ENCODE measurements at places on chromosomes 13 and 19.

GRCh38 chr13:24906268-24906667 lies 142.3 kb downstream of the RNF17 start:
- DNase-seq, result no peak

GRCh38 chr19:35136977-35137702 lies 1.5 kb upstream of the FXYD1 start:
- DNase-seq, result no peak

DNA sequence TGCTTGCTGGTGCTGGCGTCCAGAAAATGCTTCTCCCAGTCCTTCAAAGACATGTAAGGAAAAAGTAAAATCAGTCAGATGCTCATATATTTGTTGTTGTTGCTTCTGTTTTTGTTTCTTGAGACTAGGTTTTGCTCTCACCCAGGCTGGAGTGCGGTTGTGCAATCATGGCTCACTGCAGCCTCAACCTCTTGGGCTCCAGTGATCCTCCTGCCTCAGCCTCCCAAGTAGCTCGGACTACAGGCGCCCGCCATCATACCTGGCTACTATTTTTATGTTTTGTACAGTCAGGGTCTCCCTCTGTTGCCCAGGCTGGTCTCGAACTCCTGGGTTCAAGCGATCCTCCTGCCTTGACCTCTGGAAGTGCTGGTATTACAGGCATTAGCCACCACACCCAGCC lies 11.0 kb upstream of the EPS15L1 start:
- DNase-seq, result no peak

DNA sequence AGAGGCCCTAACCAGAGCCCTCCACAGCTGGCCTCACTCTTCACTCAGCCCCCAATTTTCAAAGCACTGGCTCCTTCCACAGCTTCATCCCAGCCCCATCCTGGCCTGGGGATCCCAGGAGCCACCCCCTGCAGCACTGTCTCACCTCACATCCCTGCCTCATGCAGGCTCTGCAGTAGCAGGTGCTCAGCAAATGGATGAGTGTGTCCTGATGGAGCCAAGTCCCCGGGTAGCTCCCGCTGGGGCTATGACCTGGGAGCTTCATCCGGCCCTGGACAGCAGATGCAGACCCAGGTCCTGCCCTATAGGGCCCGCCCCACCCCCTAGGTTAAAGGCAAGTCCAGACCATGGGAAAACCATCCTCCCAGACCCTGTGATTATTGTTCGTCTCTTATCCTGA lies 143.2 kb upstream of the ZNF507 start:
- no peak for DNase-seq

DNA sequence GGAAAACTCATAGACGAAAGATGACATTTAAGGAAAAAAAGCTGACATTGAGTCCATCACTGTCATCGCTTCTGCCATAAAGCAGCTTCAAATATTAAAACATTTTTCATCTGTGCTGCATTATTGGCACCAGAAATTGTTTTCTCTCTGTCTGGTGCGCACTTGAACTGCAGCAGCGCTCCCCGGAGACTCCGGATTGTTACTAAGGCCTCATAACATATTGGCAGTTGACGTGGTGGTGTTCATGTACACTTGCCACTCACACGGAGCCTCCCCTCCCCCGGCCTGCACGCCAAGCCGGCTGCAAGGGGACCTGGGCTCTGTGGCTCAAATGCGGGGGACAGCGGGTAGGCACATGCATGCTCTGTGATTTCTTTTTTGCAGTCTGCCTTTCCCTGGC lies 203.2 kb downstream of the TSHZ3 start:
- DNase-seq, result peak; percentile 69
